ENCODE measurements at places on chromosomes 4 and X.

GRCh38 chr4:77093401-77093800, 17.6 kb upstream of the CCNI start:
- H3K4me3 ChIP-seq: no peak overlapping the region
- H3K27me3 ChIP-seq: no peaks in the 10 kb centered on the region
- H3K36me3 ChIP-seq: no peaks in the 10 kb centered on the region
- DNase-seq: no peak
- H3K4me1 ChIP-seq: no peaks in the 10 kb centered on the region

GRCh38 chr4:83281307-83281706, 3.3 kb downstream of the COQ2 start:
- DNase-seq: no peak
- H3K27me3 ChIP-seq: no peaks in the 10 kb centered on the region
- peaks cover 28% of the 10 kb centered on the region for H3K4me1 ChIP-seq
- no peak overlapping the region for H3K27ac ChIP-seq

GRCh38 chr4:21192367-21192766, 492.1 kb downstream of the PACRGL start:
- no peaks in the 10 kb centered on the region for H3K4me1 ChIP-seq
- no peaks in the 10 kb centered on the region for H3K27me3 ChIP-seq
- H3K27ac ChIP-seq: no peak overlapping the region
- no peaks in the 10 kb centered on the region for H3K36me3 ChIP-seq

- no peak for DNase-seq
- no peaks in the 10 kb centered on the region for H3K36me3 ChIP-seq
- H3K4me1 ChIP-seq: no peaks in the 10 kb centered on the region
- H3K27ac ChIP-seq: no peak overlapping the region
These were observed 244.4 kb downstream of the DCLK2 start for GRCh38 chr4:150322646-150323045.

DNA sequence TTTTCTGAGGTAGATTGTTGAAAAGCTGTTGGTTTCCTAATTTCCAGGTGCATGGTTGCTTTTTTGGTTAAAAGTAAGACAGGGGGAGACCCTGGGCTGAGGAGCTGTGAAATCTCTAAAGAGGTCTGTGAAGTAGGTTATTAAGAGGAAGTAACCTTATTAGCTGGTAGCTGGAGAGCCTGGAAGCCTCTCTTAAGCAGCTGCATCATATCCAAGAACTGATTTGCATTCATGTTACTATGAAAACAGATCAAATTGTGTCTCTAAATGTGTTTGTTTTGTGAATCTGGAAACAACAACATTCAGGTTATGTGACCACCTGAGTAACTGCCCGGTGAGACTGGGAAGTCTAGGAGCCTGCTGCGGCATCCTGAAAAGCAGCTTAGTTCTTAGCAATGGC, 54.1 kb downstream of the ARHGAP10 start:
- no peak overlapping the region for H3K27ac ChIP-seq
- H3K4me3 ChIP-seq: no peak overlapping the region
- no peak for DNase-seq
- H3K36me3 ChIP-seq: no peaks in the 10 kb centered on the region
- H3K27me3 ChIP-seq: no peaks in the 10 kb centered on the region
- H3K4me1 ChIP-seq: peaks cover 54% of the 10 kb centered on the region
